ENCODE measurements at places on chromosomes 2 and 18.
A peak's percentile ranks its signal among the peaks of the same experiment; 100 is the strongest.

- DNase-seq, result no peak
Measured at GRCh38 chr2:240244543-240244942, 104.1 kb upstream of the OTOS start.

GRCh38 chr2:84486441-84487115 lies 27.5 kb upstream of the SUCLG1 start:
- no peak for DNase-seq

DNA sequence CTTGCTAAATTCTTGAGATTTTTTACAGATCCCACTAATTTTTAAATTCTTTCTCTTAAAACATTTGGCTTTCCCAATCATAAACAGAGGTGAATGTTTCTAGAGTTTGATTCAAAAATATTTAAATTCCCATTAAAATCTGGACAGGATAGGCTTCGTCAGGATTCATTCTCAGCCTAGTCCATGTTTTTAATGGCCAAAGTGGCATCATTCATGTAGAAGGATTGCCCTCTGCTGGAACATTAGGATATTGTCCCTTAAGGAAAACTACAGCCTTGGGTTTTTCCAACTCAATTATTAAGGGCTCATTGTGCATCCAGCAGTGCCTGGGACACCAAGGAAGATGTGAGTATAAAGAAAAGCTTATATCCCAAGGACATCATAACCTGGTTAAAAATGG lies 71.7 kb downstream of the TPGS2 start:
- DNase-seq, result no peak

- DNase-seq, result no peak
Measured at GRCh38 chr2:7835693-7836680, 845.9 kb upstream of the ID2 start.

GRCh38 chr18:50111398-50111797 lies 83.5 kb downstream of the MYO5B start:
- DNase-seq, result no peak

DNA sequence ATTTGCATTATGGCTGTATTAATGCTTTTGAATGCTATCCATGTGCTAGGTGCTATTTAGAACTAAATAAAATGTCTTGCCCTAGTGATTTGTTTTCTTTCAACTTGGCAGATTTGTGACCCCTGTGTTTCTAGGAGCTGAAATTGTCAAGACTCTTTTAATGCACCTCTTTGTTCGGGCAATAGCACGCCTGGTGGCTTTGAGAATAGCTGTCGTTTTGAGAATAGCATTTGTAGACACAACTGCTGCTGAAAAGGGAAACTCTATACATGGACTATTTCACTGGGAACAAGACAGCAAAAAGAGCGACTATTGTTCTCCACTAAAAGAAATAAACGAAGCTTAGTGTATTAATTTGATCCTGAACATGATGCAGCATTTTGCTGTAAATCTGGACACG lies 352.1 kb upstream of the ZNF521 start:
- no peak for DNase-seq

DNA sequence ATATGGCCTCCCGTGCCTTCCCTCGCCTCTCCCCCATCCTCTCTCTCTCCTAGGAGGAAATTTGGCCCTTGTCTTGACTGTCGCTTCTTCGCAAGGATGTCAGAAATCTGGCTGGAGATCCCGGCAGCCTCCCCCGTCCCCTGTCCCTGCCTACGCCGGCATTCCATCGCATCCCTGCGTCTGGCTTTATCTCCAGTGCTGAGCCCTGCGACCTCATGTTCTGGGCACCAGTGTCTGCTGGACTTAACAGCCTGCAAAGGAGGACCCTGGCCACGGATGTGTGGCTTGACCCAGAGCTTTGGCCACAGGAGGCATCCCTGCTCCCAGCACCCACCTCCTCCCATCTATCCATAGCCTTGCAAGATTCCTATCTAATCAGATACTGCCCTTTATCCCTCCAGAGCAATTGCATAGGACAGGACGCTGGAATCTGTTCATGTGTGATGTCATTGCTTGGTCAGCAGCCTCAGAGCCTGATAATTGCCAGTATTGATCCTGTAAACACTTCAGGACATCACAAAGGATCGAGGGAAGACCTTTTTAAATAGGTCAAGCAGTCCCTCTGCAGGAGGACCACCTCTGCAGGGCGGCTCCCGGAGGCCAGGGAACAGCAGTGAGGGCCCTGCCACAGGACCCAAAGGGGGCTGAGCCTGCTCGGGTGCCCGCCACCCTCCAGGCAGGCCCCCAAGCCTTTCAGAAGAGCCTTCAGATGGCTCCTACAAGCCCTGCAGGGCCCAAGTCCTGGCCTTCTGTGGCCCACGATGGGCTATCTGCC lies 168.2 kb downstream of the TWIST2 start:
- DNase-seq, result no peak

DNA sequence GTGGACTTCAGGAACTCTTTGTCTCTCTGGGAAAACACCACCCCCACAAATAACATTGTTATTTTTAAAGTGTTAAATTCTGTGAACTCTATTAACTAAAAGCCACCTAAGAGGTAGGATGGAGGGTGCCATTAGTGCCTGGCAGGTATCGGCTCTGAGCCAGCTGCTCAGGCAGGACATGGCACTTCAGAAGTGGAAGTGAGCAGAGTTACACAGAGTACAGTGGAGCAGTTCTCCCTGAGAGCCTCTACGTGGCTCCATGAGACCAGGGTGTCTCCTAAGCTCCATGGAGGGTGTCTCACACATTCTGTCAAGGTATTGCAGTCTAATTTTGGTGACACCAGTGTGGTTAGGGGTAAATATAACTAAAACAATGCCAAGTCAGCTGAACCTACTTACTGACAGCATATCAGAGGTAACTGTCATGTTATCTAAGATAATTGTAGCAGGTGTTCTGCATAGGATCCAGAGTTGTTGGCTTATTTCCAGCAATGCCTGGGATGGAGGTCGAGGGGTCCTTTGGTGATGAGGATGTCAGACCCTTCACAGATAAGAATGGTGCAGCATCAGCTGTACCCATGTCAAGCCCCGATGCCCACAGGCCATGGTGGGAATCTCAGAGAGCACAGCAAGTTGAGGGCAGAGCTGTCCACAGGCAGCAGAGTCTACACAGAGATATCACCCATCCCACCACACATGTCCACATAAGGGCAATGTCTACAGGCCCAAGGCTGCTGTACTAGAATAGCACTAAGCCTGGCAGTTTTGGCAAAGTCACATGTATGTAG lies 8.6 kb upstream of the MALL start:
- DNase-seq, result no peak

DNA sequence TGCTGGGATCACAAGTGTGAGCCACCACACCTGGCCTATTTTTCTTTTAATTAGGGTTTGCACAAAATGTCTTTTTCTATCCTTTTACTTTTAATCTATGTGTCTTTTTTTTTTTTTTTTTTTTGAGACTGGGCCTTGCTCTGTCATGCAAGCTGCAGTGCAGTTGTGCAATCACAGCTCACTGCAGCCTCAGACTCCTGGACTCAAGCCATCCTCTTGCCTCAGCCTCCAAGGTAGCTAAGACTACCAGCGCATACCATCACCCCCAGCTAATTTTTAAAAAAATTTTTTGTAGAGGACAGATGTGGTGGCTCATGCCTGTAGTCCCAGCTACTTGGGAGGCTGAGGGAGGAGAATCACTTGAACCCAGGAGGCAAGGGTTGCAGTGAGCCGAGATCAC lies 27.1 kb downstream of the ADCY3 start:
- DNase-seq, result no peak

- no peak for DNase-seq
Measured at GRCh38 chr18:34467058-34467457, 242.3 kb upstream of the NOL4 start.

DNA sequence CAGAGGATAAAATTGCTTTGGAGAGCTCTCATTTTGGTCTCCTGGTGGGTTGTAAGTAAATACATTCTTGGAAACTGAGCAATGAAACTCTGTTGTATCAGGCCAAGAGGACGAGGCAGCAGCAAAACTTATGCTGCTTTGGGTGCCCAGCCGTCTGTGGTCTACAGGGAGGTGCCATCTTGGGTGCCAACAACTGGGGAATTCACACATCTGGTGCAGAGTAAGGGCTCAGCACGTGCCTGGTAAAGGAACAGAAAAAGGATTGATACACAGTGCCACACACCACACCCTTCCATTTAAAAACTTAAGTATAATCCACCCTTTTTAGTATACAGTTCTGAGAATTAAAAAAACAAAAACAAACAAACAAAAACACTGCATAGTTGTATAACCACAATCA lies 221.9 kb downstream of the TSN start:
- no peak for DNase-seq

DNA sequence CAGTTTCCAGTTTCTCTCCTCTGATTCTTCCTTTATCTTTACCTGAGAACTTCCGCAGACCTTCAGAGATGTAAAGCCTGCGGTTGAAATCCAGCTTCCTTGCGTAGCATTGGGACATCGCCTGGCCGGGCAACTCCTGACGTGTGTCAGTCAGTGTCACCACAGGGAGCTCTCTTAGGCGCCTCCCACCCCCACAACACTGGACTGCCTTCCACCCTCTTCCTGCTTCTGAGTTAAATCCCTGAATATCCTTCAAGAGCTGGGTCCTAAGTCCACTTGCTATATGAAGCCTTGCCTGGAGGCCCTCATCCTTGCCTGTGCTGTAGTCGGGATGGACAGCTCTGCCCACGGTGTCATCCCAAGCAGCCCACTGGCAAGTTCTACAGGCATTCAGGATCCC lies 179.4 kb downstream of the SEPTIN10 start:
- DNase-seq, result no peak

DNA sequence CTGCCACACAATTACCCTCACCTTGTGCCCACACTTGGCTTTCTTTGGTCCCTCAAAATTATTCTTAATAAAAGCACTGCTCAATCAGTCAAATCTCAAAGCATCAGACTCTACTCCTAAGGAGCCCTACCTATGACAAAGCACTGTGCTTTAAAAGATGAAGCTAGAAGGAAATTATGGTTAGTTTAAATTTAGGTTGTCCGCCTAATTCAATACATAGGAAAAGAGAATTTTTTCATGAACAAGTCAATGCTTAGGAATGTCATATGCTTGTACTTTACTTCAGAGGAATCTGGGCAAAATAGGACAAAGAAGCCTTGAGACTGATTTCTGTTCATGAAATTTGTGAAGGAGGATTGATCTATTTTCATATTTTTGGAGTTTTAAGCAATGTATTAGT lies 726.4 kb upstream of the CDH2 start:
- DNase-seq, result no peak

DNA sequence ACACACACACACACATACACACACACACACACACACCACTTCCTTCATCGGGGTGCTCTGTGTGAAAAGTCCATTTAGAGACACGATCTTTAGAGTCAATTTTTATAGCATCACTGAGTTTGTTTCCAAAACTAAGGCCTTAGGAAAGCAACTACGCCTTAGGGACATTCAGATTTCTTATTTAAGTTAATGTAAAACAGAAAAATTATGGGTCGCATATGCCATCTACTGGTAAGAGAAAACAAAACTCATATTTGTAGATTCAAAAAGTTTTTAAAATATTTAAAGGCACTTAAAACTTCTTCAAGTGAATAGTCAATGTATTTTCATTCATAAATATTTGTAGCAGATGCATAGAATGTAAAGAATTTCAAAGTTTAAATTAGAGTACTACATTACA lies 166.2 kb downstream of the ATAD2B start:
- no peak for DNase-seq

- no peak for DNase-seq
Measured at GRCh38 chr2:71524476-71524875, 71.1 kb downstream of the DYSF start.

DNA sequence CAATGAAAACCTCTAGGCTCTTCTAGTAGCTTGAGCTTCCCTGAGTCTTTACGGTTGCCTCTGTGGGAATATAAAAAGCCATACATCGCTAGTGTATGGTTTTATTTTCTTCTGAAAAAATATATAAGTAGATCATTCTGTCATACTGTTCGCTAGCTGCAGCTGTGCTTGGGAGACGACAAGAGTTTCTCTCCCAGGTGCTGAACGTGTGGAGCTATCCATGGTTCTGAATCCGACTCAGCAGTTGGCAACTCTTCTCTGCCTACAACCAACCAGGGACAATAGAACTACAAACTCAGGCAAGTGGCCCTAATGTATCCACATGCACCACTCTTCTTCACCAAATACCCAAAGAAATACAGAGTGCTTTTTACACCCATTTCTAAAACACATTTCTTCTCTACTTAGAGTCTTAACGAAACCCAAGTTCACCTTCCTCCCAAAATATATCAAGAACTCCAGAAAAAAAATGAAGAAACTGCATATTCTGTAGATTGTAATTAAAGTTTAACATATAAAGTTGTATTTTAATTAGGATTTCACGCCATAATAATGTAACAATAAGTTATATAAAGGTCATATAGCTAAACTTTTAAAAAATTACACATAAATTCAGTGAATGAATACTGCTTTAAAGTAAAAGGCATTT lies 2.2 kb upstream of the KCNH7 start:
- DNase-seq, result peak; percentile 16

GRCh38 chr18:64402636-64403035 lies 253.7 kb upstream of the LINC00305 start:
- no peak for DNase-seq

GRCh38 chr2:187102381-187102780 lies 253.4 kb upstream of the ZSWIM2 start:
- no peak for DNase-seq

- DNase-seq, result no peak
Measured at GRCh38 chr2:130820279-130820861, 16.3 kb upstream of the ARHGEF4 start.

GRCh38 chr18:32441533-32441932 lies 29.1 kb downstream of the GAREM1 start:
- DNase-seq, result no peak

DNA sequence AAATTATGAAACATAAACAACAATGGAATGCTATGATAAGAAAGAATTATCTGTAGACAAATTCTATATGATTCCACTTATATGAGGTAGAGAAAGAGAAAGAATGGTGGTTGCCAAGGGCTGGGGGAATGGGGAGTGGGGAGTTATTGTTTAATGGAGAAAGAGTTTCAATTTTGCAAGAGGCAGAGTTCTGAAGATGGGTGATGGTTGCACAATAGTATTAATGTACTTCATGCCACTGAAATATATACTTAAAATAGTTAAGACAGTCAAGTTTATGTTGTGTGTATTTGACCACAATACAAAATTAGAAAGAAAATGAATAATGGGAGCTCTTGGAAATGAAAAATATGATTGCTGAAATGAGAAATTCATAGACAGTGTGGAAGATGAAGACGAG lies 22.6 kb upstream of the FAM117B start:
- DNase-seq, result no peak

DNA sequence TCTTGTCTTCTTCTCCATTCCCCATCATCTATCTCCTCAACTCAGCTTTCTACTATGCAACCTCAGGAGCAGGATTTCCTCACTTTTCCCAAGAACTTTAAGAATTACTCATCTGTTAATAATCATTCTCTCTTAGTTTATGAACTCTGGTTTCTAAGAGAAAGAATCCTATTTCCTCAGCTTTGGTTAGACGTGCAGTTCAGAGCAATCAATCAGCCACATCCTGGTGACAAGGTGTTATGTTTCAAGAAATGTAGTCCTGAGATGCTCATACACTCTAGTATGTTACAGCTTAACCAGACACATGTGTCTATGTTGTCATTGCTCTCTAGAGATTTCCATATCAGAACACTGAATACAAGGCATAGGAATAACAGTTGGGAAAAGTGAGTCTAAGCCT lies 277.9 kb downstream of the MBD2 start:
- DNase-seq, result no peak
